Right ventricle myocardium superior (tissue), 1 donor: ENCODE measurements at places on chromosomes 1 and 21.

- no peak for DNase-seq
These were observed 64.2 kb downstream of the PIK3CD start for GRCh38 chr1:9715536-9716226.

DNA sequence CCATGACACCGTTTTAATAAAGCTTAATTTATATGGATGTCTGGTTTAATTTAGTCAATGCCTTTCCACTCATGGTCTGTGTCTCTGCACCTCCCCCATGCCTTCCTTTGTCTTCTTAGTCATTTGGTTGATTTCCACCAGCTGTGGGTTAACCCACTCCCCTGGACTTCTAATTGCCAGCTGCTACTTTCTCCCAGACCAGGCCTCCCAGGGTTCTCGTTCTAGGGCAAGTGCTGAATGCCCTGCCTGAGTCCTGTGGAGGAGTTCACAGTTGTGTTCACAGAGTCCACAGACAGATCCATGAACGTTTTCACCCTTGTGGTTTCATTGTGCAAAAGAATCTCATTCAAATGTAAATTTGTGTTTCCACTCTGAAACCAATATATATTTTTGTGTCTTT lies 243.4 kb downstream of the NUF2 start:
- DNase-seq, result no peak

GRCh38 chr1:21930080-21930571 lies 7.0 kb downstream of the HSPG2 start:
- DNase-seq, result no peak

DNA sequence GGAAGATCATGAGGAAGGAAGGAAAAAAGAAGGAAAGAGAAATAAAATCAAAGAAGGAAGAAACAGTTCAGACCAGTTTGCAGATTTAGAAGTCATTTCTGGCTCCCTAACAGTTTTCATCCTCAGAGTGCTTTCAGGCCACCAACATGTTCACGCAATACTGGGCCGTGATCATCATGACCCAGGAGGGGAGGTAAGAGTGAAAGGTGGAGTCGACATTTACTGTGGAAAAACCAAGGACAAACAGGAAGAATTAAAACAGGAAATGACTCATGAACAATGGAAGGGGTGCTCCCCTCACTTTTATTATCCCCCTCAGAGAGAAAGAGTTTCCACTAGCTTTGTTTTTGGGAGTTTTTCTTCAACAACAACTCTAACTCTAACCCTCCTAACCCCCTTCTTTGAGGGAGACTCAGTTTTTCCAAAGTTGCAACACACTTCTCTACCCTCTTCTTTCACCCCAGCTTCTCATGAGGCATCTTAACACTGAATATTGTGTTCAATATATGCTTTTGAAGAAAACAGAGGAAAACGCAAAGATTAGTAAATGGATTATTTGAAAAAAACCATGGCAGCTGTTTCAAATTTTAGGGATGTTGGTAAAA lies 60.4 kb downstream of the VANGL2 start:
- no peak for DNase-seq

GRCh38 chr1:10637400-10637799 lies 159.0 kb downstream of the CASZ1 start:
- DNase-seq, result no peak
